ENCODE measurements at places on chromosomes 4 and X. TPM values are rescaled to one million over a fixed set of nuclear protein-coding genes. Genes with fewer than 3 reads are reported as not detected.

Gene HHIP
- not detected for polyA plus RNA-seq

Gene ZCCHC18
- 0.71 TPM for polyA plus RNA-seq

Gene FAM47E
- polyA plus RNA-seq = 0.71 TPM

Gene GABRA4
- 0.10 TPM for polyA plus RNA-seq

Gene TCEAL9
- 48.0 TPM for polyA plus RNA-seq

Gene NOX1
- polyA plus RNA-seq = 0.10 TPM

Gene P2RY8
- 0.24 TPM for polyA plus RNA-seq

Gene SEPTIN6
- 5.4 TPM for polyA plus RNA-seq

Gene IGBP1
- polyA plus RNA-seq = 45.4 TPM

Gene SMPX
- polyA plus RNA-seq = 0.33 TPM

Gene NKX1-1
- not detected for polyA plus RNA-seq

Gene SOX3
- polyA plus RNA-seq = not detected

Gene KANTR
- 9.9 TPM for polyA plus RNA-seq

Gene PLXNA3
- 19.0 TPM for polyA plus RNA-seq

Gene PDZD4
- polyA plus RNA-seq = 4.0 TPM

Gene PPP4R3C
- not detected for polyA plus RNA-seq

Gene KLHL13
- polyA plus RNA-seq = 1.6 TPM

Gene CFAP99
- 0.04 TPM for polyA plus RNA-seq

Gene FRAS1
- polyA plus RNA-seq = 0.60 TPM

Gene CT45A3
- not detected for polyA plus RNA-seq

Gene CSN1S1
- polyA plus RNA-seq = not detected

Gene TNIP2
- polyA plus RNA-seq = 29.3 TPM

Gene GYG2
- polyA plus RNA-seq = 0.16 TPM

Gene AR
- polyA plus RNA-seq = 0.52 TPM

Gene PHEX
- polyA plus RNA-seq = 0.12 TPM

Gene NUP62CL
- polyA plus RNA-seq = 0.94 TPM

Gene CCDC120
- 23.1 TPM for polyA plus RNA-seq

Gene GPAT3
- polyA plus RNA-seq = 11.2 TPM

Gene NDUFA1
- polyA plus RNA-seq = 146 TPM

Gene FOXR2
- polyA plus RNA-seq = not detected

Gene SSX3
- not detected for polyA plus RNA-seq

Gene TMEM129
- polyA plus RNA-seq = 25.6 TPM

Gene GRK4
- 1.7 TPM for polyA plus RNA-seq

Gene PFKFB1
- 0.11 TPM for polyA plus RNA-seq

Gene AFM
- not detected for polyA plus RNA-seq

Gene KLHL4
- polyA plus RNA-seq = 0.06 TPM

Gene MFAP3L
- 0.31 TPM for polyA plus RNA-seq

Gene ERCC6L
- polyA plus RNA-seq = 1.1 TPM

Gene ETDB
- polyA plus RNA-seq = not detected

Gene GTPBP6
- 35.3 TPM for polyA plus RNA-seq

Gene MTNR1A
- not detected for polyA plus RNA-seq

Gene CLNK
- polyA plus RNA-seq = not detected

Gene SMIM10L2A
- 0.76 TPM for polyA plus RNA-seq

Gene FGG
- polyA plus RNA-seq = not detected

Gene CLCN4
- 0.16 TPM for polyA plus RNA-seq

Gene RHOXF2
- polyA plus RNA-seq = not detected

Gene RHOXF2B
- not detected for polyA plus RNA-seq

Gene TCEAL5
- 0.14 TPM for polyA plus RNA-seq

Gene USP17L17
- polyA plus RNA-seq = not detected

Gene KCNIP4
- polyA plus RNA-seq = not detected

Gene GAGE12J
- not detected for polyA plus RNA-seq

Gene EXOC1L
- not detected for polyA plus RNA-seq

Gene GAGE12H
- not detected for polyA plus RNA-seq

Gene SUPT20HL2
- not detected for polyA plus RNA-seq

Gene N4BP2
- 1.8 TPM for polyA plus RNA-seq

Gene PRKG2
- 0.45 TPM for polyA plus RNA-seq

Gene POU4F2
- polyA plus RNA-seq = not detected
